ENCODE measurements at places on chromosomes 16 and 17.

GRCh38 chr17:17109256-17109655 is 67.0 kb downstream of the MPRIP start:
- no peak for DNase-seq

DNA sequence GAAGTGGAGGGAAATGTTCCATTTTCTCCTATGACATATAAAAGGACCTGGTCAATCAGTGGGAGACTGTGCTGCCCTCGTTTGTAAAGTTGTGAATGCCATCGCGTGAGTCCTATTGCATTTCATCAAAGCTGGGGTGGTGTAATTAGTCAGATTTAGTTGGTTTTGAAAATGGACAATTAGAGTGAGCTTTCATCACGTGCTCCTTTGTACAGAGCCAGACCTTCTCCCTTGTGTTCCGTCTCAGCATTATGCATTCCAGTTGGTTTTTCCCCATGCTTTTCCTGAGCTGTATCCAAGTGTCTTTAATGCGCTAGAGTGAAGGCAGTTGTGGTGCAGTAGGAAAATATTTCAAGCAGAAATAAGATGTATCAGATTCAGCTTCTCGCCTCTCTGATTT is 10.4 kb downstream of the SEC14L1 start:
- DNase-seq: no peak

DNA sequence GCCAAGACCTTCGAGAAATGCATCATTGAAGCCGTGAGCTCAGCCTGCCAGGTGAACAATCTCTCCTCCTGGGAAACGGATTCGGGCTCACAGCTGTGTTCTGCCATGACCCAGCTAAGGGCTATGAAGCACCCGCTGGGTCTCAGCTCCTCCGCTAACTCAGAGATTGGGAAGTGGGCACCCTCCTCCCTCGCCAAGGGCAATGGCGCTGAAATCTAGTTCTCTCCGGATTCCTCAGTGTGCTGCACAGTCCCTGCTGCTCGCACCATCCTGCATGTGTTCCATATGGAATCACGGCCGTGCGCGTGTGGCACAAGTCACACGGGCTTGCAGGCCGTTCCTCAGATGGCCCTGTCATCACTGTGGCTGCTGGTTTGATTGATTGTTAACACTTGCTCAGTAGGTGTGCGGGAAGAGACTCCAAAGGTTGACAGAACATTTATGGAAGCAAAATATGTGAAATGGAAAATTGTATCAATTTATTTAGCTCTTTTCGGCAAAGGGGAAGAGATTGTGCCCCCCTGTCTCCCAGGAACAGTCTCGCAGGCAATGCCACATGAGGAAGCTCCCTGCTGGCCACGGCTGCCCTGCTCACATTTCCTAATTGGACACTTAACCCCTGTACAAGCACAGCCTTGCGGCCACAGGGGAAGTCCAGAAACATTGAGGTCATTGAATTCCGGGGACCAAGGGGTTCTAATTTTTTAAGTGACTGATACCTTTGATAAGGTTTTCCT is 58.8 kb downstream of the RNF213 start:
- no peak for DNase-seq

GRCh38 chr16:56222474-56222997 is 31.2 kb downstream of the GNAO1 start:
- DNase-seq: no peak

DNA sequence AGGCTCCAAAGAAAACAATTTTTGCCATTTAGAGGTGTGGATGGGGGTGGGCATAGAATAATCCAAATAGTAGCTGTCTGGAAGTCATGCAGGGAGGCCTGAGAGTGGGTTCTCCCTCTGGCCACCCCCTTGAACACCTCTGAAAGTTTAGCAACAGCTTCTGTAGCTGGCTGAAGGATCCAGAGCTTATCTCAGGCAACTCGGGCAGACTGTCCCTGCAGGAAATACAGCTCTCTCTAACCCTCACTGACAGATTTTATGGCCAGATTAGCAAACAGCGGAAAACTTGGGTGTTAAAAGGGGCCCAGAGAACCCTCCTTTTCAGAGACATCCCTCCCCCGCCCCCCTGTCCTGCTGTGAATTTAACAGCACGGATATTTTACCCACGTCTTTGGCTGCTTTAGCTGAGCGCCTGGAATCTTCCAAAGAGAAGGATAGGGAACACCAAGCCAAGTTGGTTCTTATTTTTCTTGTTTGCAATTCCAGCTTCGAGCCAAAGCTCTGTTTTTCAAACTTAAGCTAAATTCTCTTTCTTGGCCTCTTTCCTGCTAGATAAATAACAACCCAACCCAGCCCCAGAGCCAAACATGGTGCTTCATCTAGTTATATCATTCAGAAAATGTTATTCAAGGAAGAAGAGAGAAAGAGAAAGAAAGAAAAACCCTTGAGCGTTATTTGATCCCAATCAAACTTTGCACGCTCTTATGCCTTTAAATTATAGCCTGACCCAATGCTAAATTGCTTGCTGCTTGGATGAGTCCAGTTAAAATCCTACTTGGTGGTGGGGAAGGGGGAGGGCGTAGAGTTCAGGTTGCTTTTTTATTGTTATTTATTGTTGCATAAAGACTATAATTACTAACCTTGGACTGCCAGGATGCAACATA is 2.3 kb upstream of the HOXB2 start:
- DNase-seq: no peak

GRCh38 chr17:39650121-39650579 is 13.2 kb downstream of the STARD3 start:
- DNase-seq: no peak

- no peak for DNase-seq
Observed at GRCh38 chr17:27079660-27080059, 214.3 kb upstream of the WSB1 start.

DNA sequence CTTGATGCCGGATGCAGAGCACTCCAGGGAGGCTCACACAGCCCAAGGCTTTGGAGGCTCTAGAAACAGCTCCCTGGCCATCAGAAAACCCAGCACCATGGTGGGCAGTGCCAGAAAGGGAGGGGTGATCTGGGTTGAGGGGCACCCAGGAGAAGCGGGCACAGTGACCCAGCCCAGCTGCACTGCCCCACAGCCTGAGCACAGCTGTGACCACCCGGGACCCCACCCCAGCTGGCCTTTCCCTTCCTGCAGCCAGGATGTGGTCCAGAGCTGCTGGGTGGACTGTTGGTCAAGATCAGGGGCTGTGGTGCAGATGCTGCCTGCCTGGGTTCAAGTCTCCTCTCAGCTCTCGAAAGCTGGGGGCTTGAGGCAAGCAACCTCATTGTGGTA is 223.1 kb downstream of the ZNF423 start:
- no peak for DNase-seq

DNA sequence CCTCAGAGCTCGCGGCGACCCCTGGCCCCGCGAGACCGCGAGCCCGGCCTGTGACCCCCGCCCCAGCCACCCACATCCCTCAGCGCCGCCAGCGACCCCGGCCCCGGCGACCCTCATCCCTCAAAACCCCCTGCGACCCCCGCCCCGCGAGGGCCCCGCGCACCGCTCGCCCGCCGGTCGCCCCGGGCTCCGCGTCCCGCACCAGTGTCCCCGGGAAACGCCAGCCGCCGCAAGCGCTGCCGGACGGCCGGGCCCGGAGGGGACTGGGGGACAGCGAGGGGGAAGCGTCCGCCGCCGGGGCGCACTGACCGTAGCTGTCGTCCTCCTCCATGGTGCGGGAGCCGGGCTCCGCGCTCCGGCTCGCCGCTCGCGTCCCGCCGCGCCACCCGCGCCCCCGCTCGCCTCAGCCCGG is at the start of gene CYTH1:
Gene CYTH1 (minus strand): TSS at position 381 of the 412 bp plus-strand sequence. CDS start 50 bp downstream, at position 331.
- no peak for DNase-seq

- no peak for DNase-seq
Observed at GRCh38 chr17:34799751-34800150, 161.5 kb downstream of the CCT6B start.

GRCh38 chr16:67241008-67241900 is 6.0 kb downstream of the FHOD1 start:
- no peak for DNase-seq

DNA sequence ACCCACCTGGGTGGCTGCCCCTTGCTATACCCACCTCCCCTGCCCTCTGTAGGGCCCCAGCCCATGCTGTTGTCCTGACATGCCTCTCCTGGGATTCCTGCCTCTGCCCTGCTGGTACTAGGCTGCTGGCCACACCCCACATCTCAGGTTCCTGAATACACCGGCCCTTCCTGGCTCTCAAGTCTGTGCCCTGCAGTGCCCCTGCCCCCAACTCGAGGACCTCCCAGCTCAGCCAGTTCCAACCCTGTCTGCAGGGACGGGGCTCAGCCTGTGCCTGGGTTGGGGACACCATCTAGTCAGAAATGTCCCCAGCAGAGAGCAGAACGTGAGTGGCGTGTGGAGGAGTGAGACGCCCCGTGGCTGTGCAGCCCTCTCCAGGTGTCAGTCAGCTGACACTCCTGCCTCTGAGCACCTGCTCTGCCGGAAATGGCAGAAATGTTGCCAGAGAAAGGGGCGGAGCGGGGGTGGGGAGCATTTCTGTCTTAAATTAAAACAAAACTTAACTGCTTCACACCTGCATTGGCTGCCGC is 28.7 kb downstream of the ACSF3 start:
- DNase-seq: no peak

DNA sequence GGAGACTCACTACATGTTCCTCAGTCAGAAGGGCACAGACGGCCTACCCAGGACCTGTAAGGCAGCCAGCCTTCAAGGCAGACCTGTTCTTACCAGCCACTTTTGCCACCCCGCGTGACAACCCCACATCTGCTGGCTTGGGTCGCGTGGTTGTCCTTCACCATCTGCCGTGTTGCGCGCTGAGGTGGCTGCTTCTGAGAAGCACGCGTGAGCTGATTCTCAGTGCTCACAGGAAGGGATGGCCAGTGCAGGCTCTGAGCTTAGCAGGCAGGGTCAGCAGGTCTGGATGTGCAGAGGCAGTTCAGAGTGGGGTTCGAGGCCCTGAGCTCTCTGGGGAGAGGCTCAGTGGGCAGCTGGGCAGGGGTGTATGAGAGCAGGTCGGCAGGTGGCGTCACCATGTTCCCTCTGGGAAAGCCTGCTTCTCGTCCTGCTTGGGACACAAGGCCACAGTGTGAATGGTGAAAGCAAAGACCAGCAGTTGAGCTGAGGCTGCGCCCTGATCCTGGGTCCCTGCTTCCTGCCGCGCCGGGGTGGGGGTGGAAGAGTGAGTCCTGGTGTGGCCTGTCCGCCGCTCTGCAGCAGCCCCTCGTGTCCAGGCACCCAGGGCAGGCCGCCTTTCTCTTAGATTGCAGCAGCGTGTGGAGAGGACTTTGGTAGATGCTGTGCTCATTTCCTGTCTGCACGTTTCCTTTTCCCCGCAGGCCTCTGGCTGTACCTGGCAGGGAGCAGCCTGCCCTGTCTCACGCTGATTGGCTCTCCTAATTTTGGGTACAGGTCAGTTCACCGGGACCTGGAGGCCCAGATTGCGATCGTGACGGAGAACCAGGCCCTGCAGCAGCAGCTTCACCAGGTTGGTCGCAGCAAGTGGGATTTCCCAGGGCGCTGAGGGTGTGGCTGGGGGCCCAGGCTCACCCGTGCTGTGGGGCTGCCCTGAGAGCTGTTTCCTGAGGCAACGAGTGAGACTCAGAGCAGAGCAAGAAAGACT is 36.0 kb downstream of the PGS1 start:
- no peak for DNase-seq

DNA sequence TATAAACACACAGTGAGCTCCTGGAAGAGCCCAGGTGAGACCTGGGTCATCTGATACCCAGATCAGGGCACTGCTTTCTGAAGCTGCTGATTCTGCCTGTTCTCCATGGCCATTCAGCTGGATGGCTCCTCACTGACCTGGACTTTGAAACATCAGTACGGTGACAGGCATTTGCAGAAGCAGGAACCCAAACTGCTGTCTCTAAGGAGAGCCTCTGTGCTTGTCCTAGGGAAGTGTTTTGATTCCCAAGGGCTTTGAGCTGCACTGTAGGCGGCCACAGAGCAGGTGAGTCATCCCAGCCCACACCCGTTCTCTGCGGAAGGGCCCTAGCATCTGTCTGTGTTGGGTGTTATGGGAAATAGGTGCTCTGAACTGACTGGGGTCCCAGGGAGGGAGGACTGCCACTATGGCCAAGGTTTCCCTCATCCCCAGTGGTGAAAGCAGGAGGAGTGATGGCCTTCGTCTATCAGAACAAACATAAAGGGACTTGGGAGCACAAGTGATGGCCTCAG is 60.7 kb upstream of the ADCY9 start:
- no peak for DNase-seq

GRCh38 chr16:19781226-19781625 is 63.2 kb downstream of the IQCK start:
- no peak for DNase-seq

- DNase-seq: no peak
Observed at GRCh38 chr17:55265311-55266021, 706 bp downstream of the HLF start.

DNA sequence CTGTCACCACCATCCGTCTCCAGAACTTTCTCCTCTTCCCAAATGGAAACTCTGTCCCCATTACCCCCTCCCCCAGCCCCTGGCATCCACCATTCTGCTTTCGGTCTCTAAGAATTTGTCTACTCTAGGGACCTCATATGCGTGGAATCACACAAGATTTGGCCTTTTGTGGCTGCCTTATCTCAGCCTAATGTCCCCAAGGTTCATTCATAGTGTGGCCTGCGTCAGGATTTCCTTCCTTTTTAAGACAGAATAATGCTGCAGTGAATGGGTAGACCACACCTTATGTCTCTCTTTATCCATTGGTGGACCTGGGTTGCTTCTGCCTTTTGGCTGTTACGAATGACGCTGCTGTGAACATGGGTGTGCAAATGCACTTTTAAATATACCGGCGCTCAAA is 139.7 kb upstream of the PLCG2 start:
- DNase-seq: no peak

DNA sequence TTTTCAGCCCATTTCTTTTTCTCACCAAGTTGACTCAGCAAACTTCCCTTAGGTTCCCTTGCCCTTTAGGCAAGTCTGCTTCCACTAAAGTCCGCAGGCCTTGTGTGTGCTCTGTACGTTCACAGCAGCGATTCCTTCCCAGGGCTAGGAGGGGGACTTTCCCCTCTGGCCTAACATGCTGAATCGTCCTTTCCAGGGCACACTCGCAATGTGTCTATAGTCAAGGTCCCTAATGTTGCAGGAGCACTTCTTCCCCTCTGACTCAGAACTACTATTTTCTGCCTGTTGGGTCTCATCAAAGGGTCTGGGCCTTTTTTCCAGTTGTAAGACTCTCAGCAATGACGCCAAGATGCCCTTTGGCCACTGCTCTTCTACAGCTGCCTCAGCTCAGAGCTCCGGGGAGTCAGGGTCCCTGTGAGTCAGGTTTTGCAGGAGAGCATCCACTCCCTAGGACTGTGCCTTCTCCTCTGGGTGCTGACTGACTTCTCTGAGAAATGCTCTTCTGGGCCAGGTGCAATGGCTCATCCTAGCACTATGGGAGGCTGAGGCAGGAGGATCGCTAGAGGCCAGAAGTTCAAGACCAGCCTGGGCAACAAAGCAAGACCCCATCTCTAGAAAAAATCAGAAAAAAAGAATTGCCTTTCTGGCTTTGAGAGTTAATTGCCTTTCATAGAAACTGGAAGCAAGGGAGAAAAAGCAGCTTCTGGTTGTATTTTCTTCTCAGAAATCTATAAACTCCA is 64.4 kb upstream of the TBX2 start:
- DNase-seq: no peak

DNA sequence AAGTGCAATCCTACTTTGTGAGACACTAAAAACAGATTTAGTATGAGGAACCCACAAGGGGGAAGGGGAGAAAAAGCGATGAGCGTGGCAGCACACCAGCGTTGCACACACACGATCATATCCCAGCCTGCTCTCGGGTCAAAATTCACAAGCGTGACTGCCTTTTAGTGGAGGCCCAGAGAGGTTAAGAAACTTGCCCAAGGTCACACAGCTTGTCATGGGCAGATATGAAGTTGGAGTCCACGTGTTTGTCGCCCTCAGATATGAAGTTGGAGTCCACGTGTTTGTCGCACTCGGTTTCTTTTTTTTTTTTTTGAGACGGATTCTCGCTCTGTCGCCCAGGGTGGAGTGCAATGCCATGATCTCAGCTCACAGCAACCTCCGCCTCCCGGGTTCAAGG is 58.3 kb downstream of the TIMM22 start:
- DNase-seq: no peak
